Activated CD8-positive, alpha-beta T cell treated with anti-CD3 and anti-CD28 coated beads, Interleukin-2, amount 10 ng/mL, durations not matched to agents 7 days and 5 days (primary cell): ENCODE measurements at places on chromosomes 2 and 18.

DNA sequence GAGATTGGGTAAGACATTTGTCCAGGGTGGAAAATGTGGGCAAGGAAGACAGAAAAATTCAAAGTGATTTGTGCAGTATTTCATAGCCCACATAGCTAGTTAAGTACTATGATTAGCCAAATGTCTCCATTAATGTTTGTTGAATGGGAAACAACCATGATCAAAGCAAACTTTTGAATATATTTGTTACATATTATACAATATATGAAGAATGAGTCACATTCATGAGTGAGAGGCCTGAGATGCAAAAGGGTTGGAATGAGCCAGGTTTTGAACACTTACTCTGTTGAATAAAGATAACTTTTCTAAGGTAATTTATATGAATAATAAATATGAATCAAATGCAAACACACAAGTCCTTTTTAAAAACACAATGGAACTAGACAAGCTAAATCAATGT is 984.5 kb upstream of the CDH2 start:
- no peaks in the 10 kb centered on the region for H3K4me1 ChIP-seq
- no peaks in the 10 kb centered on the region for H3K36me3 ChIP-seq
- no peak overlapping the region for H3K4me3 ChIP-seq

DNA sequence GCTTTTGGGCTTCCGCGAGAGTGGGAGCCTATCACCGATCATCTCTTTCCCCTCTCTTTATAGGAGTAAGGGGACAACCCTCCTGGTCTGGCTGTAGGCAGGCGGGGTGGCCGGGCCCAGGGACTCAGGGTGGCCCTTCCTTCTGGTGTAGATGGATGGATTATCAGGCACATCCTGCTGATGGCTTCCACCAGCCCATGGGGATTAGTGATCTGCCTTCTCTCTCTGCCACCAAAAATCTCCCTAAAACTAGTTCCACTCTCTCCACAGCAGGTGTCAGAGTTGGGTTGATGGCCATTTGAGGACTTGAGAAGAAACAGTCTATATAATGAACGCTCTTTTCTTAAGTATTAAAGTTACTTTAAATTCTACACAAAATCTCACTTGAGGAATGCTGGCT is 37.4 kb downstream of the NCK2 start:
- H3K36me3 ChIP-seq = peaks cover 45% of the 10 kb centered on the region
- no peaks in the 10 kb centered on the region for H3K27me3 ChIP-seq
- H3K4me3 ChIP-seq = peak overlapping the region; percentile 40
- peaks cover 90% of the 10 kb centered on the region for H3K4me1 ChIP-seq
- H3K27ac ChIP-seq = peak overlapping the region; percentile 72
- DNase-seq = no peak

GRCh38 chr2:174844295-174844708 is 80.0 kb upstream of the CHRNA1 start:
- no peaks in the 10 kb centered on the region for H3K36me3 ChIP-seq
- H3K4me1 ChIP-seq = peaks cover 2% of the 10 kb centered on the region
- peaks cover 2% of the 10 kb centered on the region for H3K27me3 ChIP-seq
- no peak overlapping the region for H3K4me3 ChIP-seq

GRCh38 chr2:150426315-150426714 is 61.2 kb downstream of the RND3 start:
- DNase-seq = no peak
- H3K36me3 ChIP-seq = no peaks in the 10 kb centered on the region
- no peak overlapping the region for H3K4me3 ChIP-seq

DNA sequence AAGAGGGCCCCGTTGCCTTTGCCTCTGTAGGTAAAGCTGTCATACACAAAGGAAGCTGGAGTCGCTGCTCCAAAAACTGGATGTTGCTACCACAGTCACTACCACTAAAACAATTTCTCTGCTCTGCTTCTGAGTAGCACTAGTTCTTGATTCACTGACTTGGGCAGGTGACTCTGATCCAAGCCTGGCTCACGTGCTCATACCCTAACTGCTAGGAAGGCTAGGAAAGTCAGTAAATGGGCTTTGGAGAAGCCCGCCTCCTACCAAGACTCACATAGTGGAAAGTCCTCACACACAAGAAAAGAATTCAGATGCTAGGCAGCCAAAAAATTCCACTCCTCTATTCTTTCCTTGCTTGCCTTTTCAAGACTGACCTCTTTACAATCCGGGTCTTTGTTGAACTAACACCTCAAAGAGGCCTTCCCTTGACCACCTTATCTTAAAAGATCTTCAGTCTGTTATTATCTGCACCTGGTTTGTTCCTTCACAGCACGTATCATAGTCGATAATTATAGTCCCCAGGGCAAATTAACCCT is 11.4 kb upstream of the DYNC1I2 start:
- H3K4me3 ChIP-seq = no peak overlapping the region
- peaks cover 3% of the 10 kb centered on the region for H3K4me1 ChIP-seq
- peaks cover 20% of the 10 kb centered on the region for H3K27me3 ChIP-seq
- H3K36me3 ChIP-seq = no peaks in the 10 kb centered on the region
- no peak overlapping the region for H3K27ac ChIP-seq
- DNase-seq = no peak

- no peak for DNase-seq
- peaks cover 2% of the 10 kb centered on the region for H3K36me3 ChIP-seq
- H3K4me3 ChIP-seq = no peak overlapping the region
- H3K27ac ChIP-seq = no peak overlapping the region
Measured at GRCh38 chr2:55400332-55400731, 19.3 kb downstream of the CCDC88A start.
